ENCODE measurements at places on chromosomes 3 and 15. TPM values are rescaled to one million over a fixed set of nuclear protein-coding genes. Genes with fewer than 3 reads are reported as not detected.

DNA sequence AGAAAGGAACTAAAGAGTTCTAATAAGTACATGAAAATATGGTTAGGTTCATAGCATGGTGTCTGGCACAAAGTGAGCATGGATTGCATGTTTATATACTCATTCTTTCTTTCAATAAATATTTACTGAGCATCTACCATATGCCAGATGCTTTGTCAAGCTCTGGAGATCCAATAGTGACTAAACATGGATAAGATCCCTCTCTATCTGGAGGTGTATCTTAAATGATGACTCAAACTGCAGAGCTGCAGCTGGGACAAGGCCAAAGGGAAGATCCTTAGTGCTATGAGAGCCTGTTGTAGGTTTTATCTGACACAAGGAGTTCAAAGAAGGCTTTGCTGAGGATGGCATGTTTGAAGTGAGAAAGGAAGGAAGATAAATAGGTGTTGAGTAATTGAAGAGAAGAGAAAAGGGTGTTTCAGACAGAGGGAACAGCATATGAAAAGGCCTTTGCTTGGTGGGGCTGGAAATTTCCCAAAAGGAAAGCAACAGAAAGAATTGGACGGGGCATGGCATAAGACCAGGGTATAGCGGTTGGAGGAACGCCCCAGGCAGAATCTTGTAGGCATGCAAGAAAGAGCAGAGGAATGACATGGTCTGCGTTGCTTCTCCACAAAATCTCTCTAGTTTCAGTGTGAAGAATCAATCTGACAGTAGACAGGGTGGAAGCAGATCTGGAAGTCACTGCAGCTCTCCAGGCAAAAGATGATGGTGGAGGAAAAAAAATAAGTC lies 239.9 kb upstream of the LRTM1 start:
- no peak for DNase-seq
- H3K27ac ChIP-seq = no peak overlapping the region
- H3K27me3 ChIP-seq = no peaks in the 10 kb centered on the region
- H3K4me1 ChIP-seq = no peaks in the 10 kb centered on the region
- no peak overlapping the region for H3K4me3 ChIP-seq
- no peaks in the 10 kb centered on the region for H3K36me3 ChIP-seq

- H3K36me3 ChIP-seq = no peaks in the 10 kb centered on the region
- DNase-seq = no peak
- no peak overlapping the region for H3K4me3 ChIP-seq
- H3K27ac ChIP-seq = no peak overlapping the region
- H3K4me1 ChIP-seq = peaks cover 14% of the 10 kb centered on the region
Measured at GRCh38 chr3:100080573-100080972, 33.7 kb downstream of the FILIP1L start.

- H3K27ac ChIP-seq = peak overlapping the region; percentile 95
- peaks cover 12% of the 10 kb centered on the region for H3K36me3 ChIP-seq
- H3K27me3 ChIP-seq = no peaks in the 10 kb centered on the region
- H3K4me1 ChIP-seq = peaks cover 8% of the 10 kb centered on the region
- H3K4me3 ChIP-seq = peak overlapping the region; percentile 98
Measured at GRCh38 chr3:40452562-40452875, 4.6 kb upstream of the RPL14 start.

DNA sequence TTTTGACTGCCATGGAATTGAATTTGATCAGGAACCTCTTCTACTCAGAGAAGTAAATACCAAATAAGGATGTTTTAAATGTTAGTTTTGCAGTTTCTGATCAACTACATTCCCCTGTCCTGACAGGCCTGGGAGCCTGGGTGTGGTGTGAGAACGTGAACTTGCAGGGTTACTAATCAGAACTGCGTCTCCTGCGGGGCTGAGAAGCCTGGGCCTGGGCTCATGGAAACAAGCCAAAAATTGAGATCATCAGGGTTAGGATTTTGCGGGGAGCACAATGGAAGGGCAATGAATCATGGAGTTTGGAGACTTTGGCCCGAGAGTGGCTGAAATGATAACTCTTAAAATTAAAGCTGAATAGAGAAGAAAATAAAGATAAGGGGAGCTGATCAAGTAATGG lies 47.8 kb upstream of the C3orf70 start:
- peaks cover 7% of the 10 kb centered on the region for H3K36me3 ChIP-seq
- H3K27me3 ChIP-seq = no peaks in the 10 kb centered on the region
- no peaks in the 10 kb centered on the region for H3K4me1 ChIP-seq
- DNase-seq = no peak
- no peak overlapping the region for H3K27ac ChIP-seq
- no peak overlapping the region for H3K4me3 ChIP-seq

- no peak for DNase-seq
- no peak overlapping the region for H3K4me3 ChIP-seq
- peaks cover 3% of the 10 kb centered on the region for H3K36me3 ChIP-seq
- H3K4me1 ChIP-seq = peaks cover 1% of the 10 kb centered on the region
- no peaks in the 10 kb centered on the region for H3K27me3 ChIP-seq
- H3K27ac ChIP-seq = no peak overlapping the region
Measured at GRCh38 chr3:23923786-23924185, 6.9 kb downstream of the RPL15 start.

DNA sequence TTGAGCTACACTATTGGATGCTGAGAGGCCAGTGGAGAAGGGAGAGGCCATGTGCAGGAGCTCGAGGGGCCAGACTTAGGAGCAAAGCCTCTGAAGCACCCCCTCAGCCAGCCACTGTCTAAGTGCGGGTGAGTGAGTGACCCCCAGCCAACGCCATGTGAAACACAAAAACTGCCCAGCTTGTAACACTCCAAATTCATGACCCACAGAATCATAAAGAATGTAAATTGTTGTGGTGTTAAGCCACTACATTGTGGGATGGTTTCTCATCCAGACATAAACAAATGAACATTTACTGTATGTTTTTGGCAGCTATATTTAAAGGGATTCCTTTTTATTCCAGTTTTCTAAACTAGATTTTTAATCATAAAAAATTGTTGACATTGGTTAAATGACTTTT lies 27.2 kb upstream of the TMEM158 start:
- H3K36me3 ChIP-seq = no peaks in the 10 kb centered on the region
- no peak for DNase-seq
- no peaks in the 10 kb centered on the region for H3K27me3 ChIP-seq

DNA sequence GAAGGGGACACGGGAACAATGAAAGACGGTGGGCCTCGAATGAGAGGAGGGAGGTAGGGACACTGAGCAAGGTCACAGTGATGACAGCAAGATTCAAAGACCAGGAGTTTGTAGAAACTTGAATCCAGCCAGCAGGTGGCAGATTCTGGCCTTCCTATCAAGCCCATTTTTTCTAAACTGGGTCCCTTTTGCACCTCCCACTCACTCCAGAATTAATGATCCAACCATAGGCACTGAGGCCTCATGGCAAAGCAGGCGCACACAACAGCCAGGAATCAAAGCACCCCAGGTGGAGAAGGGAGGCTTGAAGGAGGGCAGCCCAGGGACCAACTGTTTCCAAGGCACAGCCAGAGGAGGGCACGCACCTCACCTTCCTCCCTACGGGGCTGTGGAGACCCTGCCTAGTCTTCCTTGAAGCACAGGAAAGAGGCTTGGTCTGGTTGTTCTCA lies 90.2 kb downstream of the ANP32A start:
- no peak overlapping the region for H3K27ac ChIP-seq
- no peak overlapping the region for H3K4me3 ChIP-seq
- H3K27me3 ChIP-seq = no peaks in the 10 kb centered on the region
- DNase-seq = peak; percentile 80

DNA sequence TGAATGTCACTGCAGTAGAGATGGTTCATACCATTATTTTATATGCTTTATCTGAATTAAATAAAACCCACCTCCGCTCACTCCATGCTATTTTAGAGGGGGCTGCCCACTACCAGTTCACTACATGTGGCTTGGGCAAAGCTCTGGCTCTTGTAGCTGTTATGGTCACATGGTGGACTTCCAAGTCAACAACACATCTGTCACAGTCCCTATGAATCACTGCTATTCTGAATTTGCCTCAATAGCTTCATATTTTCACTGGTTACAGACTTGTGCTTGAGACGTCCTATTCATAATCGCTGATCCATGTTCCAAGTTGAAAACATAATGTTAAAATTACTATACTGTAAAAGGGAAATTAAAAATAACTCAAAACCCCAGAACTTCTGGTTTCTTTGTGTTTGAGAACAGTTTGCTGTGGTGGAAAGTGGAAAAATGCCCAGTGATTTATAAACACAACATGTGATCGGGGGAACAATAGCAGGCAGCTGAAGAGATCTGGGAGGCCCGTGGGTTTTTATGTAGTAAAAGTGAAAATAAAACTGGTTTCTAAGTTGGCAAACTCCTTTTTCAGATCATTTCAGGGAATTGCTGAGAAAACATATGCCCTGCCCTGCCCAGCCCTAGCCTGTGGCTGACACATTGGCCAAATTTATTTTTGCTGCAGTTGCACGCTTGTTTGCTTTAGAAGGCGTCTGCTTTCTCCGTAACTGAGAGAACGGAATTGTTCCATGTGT lies 128.8 kb upstream of the PRR23C start:
- no peaks in the 10 kb centered on the region for H3K4me1 ChIP-seq
- H3K4me3 ChIP-seq = peak overlapping the region; percentile 9
- H3K27me3 ChIP-seq = no peaks in the 10 kb centered on the region

- no peak for DNase-seq
- H3K27me3 ChIP-seq = no peaks in the 10 kb centered on the region
Measured at GRCh38 chr15:27486683-27487647, 516.0 kb downstream of the GABRG3 start.

GRCh38 chr3:133926736-133927539 lies 31.3 kb upstream of the RAB6B start:
- H3K4me3 ChIP-seq = peak overlapping the region; percentile 62
- H3K27me3 ChIP-seq = no peaks in the 10 kb centered on the region
- H3K27ac ChIP-seq = no peak overlapping the region
- H3K36me3 ChIP-seq = no peaks in the 10 kb centered on the region
- peaks cover 3% of the 10 kb centered on the region for H3K4me1 ChIP-seq

GRCh38 chr15:70095408-70096214 lies 2.1 kb downstream of the TLE3 start:
- no peaks in the 10 kb centered on the region for H3K27me3 ChIP-seq
- peaks cover 3% of the 10 kb centered on the region for H3K36me3 ChIP-seq
- no peaks in the 10 kb centered on the region for H3K4me1 ChIP-seq

DNA sequence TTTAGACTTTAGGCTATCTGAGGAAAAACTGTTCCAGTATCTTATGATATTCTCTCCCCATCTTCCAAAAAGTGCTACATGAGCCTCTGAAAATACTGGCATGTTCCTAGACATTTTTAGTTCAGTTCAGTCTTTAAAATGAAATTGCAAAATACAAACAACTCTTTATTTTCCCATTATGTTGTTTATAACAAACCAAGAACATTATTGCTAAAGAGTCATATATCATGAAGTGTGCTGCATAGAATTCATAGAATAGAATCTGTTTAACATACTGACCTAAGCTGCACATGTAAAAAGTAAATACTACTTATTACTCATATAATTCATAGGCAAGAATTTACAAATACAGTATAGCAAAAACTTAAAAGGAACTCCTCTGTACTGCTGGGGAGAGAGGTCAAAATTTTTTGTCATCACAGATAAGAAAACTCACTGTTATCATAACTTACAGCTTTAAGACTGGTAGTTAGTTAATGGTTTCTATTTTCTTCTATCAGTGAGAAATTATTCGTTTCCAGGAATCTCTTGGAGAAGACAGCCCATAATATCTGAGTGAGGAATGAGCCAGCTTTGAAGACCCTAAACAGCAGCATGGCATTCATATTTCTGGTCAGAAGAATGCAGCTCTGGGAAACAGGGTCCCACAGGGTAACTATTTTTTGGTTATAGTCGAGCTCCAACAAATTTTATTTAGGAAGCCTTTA lies 32.2 kb downstream of the FILIP1L start:
- peaks cover 2% of the 10 kb centered on the region for H3K4me1 ChIP-seq
- no peak for DNase-seq
- no peaks in the 10 kb centered on the region for H3K27me3 ChIP-seq
- no peak overlapping the region for H3K4me3 ChIP-seq
- no peak overlapping the region for H3K27ac ChIP-seq

DNA sequence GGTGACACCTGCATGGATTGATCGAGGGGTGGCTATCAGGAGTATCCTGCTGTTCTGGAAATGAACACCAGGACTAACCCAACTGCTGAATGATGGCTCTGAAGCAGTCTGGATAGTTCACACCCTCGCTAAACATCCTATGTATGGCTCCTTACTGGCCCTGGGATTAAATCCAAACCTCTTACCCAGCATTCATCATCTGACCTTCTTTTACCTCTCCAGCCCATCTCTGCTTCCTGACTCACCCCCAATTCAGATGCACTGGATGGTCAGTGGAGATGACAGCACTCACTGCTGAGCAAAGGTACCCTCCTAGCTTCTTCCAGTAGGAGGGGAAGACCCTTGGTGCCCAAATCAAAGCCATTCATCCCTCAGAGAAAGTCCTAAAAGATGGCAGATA lies 235.2 kb upstream of the TRIM42 start:
- no peaks in the 10 kb centered on the region for H3K36me3 ChIP-seq
- no peak overlapping the region for H3K27ac ChIP-seq
- H3K4me3 ChIP-seq = no peak overlapping the region
- no peaks in the 10 kb centered on the region for H3K27me3 ChIP-seq
- DNase-seq = no peak

- no peaks in the 10 kb centered on the region for H3K27me3 ChIP-seq
- no peaks in the 10 kb centered on the region for H3K36me3 ChIP-seq
- no peak overlapping the region for H3K4me3 ChIP-seq
Measured at GRCh38 chr3:66082679-66083078, 44.0 kb upstream of the MAGI1 start.

GRCh38 chr15:90322538-90322937 lies 29.5 kb upstream of the ZNF774 start:
- H3K4me3 ChIP-seq = no peak overlapping the region
- DNase-seq = no peak
- no peak overlapping the region for H3K27ac ChIP-seq
- H3K27me3 ChIP-seq = no peaks in the 10 kb centered on the region
- H3K36me3 ChIP-seq = no peaks in the 10 kb centered on the region
- peaks cover 3% of the 10 kb centered on the region for H3K4me1 ChIP-seq

LCTL gene
- total RNA-seq = not detected

LRTM1 gene
- total RNA-seq = not detected

SLC2A2 gene
- total RNA-seq = 12.6 TPM

MESD gene
- total RNA-seq = 30.9 TPM

CDAN1 gene
- total RNA-seq = 13.1 TPM

AGBL1 gene
- not detected for total RNA-seq

GALNT15 gene
- total RNA-seq = 39.9 TPM
